ENCODE measurements at places on chromosomes 12 and 14. TPM values are rescaled to one million over a fixed set of nuclear protein-coding genes. Genes with fewer than 3 reads are reported as not detected.

Gene AMN1
- total RNA-seq = 10.2 TPM

Gene BCL11B
- total RNA-seq = 0.59 TPM

Gene HSPA2
- total RNA-seq = 4.1 TPM

Gene CCDC175
- total RNA-seq = not detected

Gene LAG3
- total RNA-seq = 0.34 TPM

Gene TMEM229B
- total RNA-seq = 0.76 TPM

Gene CAPZA3
- total RNA-seq = 0.45 TPM

Gene PLEKHG3
- 53.6 TPM for total RNA-seq

Gene TUNAR
- not detected for total RNA-seq

Gene PCED1B
- total RNA-seq = 2.1 TPM

Gene VSX2
- not detected for total RNA-seq

- DNase-seq = peak; percentile 32
These were observed 19.9 kb downstream of the EIF2B2 start for GRCh38 chr14:75022655-75023054.

DNA sequence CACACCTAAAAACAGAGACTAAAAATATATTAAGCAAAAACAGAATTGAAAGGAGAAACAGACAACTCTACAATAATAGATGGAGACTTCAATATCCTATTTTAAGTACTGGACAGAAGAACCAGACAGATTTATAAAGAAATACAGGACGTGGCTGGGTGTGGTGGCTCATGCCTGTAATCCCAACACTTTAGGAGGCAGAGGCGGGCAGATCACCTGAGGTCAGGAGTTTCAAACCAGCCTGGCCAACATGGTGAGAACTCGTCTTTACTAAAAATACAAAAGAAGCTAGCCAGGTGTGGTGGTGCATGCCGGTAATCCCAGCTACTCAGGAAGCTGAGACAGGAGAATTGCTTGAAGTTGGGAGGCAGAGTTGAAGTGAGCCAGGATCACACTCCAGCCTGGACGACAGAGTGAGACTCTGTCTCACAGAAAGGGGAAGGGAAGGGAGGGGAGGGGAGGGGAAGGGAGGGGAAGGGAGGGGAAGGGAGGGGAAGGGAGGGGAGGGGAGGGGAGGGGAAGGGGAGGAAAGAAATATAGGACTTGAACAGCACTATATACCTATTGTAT, 53.0 kb downstream of the CDK17 start:
- peak; percentile 9 for DNase-seq

DNA sequence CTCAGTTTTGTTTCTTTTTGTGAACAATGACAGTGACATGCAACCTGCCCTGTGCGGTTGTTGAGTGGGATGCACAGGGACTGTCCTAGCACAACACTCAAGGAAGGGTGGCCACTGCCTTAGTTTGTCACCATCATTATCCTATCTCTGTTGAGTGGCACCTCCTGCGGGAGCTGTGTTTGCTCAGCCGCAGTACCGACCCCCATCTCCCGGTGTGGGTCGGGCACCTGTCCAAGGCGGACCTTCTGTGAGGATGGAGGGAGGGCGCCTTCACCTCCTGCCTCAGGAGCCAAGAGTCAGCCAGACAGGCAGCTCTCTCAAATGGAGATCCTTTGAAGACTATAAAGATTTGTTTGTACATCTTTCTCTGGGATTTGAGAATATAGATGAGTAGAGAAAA, 142.1 kb downstream of the TSPAN9 start:
- DNase-seq = no peak

DNA sequence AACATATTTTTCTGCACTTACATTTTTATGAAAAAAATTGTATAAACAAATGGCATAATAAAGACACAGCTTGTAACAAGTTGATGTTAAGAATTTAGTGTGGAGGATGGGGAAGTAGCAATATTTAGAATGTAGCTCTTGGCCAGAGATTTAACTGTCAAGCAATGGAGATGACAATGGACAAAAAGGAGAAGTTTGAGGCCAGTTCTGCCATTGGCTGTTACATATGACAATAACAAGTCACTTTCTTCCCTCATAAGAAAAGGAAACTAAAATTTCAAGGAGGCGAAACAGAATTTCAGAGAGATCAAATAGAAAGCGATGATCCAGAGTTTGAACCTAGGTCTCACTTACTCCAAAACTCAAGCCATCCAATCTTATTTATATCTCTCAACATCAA, 122.8 kb upstream of the CCDC175 start:
- DNase-seq = no peak

- no peak for DNase-seq
These were observed 177.5 kb downstream of the EGLN3 start for GRCh38 chr14:33773205-33774030.

- DNase-seq = no peak
These were observed 439.1 kb downstream of the NPAS3 start for GRCh38 chr14:33377596-33378390.

- DNase-seq = no peak
These were observed 21.8 kb upstream of the EGLN3 start for GRCh38 chr14:33972583-33973081.

GRCh38 chr14:75236467-75236866, 42.2 kb upstream of the FOS start:
- no peak for DNase-seq

DNA sequence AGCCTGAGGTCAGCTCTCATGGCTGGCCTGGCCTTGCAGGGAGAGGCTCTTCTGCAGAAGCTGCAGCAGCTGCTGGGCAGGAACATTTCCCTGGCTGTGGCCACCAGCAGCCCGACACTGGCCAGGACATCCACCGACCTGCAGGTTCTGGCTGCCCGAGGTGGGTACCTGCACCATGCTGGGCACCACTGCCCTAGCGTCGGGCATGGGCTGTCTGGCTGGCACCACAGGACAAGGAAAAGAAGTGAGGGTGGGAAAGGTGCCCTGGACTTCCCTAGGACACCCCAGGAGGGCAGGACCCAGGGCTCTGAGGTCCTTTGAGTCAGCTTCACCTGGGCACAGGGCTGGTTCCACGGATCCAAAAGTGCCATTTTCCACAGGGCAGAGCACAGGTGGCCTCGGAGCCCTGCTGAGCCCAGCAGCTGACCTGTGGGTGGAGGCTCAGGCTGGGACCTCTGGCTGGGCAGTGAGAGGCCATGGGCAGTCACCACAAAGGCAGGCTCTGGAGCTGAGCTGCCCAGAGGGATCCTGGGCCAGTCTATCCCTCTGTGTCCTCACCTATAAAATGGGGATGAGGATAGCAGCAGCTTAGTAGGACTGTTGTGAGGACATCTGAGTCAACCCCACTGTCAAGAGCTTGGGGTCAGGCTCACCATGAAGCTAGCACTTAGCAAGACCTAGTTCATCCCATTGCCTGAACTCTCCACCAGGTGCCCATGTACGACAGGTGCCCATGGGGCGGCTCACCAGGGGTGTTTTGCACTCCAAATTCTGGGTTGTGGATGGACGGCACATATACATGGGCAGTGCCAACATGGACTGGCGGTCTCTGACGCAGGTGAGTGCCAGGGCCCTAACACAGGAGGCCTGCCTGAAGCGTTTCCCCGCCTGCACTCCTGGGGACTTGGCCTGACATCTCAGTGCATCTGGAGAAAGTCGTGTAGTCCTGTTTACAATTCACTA, 4.9 kb downstream of the PLD4 start:
- no peak for DNase-seq

- no peak for DNase-seq
These were observed 176.0 kb downstream of the KIF26A start for GRCh38 chr14:104314251-104314941.

DNA sequence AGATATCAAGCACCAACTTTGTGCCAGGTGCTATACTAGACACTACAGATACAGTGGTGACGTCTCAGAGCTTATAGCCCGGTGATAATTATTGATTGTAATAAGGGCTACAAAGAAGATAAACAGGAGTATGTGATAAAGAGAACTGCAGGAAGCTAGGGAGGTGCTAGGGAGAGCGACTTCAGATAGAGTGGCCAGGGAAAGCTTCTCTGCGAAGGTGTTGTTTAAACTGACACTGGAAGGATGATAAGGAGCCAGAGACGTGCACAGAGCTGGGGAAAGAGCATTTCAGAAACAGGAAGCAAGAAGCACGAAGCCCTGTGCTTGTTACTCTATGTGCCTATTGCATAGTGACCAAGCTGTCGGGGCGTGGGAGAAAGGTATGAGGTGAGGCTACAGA, 48.1 kb upstream of the OTX2 start:
- DNase-seq = no peak

DNA sequence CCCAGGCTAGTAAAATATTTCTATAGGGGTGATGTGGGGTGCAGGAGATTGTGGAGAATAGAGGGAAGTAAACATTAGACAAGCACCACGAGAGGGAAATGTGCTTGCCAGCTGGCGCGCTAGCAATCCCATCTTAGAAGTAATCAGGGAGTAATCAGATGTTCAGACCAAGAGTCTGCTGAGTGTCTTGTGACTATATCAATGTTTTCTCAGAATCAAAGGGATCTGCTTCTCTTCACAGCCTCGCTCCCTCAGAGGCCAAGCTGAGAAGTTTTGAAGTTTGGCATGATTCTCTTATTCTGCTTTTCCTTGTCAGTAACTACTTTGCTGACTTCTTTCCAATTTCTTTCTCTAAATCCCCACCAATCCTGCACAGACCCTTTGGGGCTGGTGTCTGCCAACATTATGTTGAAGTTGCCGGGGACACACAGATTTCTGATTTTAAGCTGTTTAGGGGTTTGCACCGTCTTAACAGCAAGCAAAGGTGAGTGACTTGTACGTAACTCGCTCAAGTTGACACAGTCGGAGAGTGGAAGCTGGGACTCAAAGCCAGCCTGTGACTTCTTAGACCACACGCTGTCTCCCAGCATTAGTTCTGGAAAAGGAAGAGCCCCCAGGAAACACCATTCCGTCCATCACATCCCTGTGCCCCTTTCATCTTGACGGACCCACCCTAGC, 22.0 kb upstream of the TSPAN9 start:
- no peak for DNase-seq

GRCh38 chr14:65632487-65632886, 220.0 kb downstream of the FUT8 start:
- DNase-seq = no peak

GRCh38 chr12:68675101-68675842, 11.5 kb upstream of the NUP107 start:
- no peak for DNase-seq

GRCh38 chr14:33617154-33617553, 333.7 kb downstream of the EGLN3 start:
- DNase-seq = no peak

- no peak for DNase-seq
These were observed 40.0 kb downstream of the FBRSL1 start for GRCh38 chr12:132529906-132530305.

- DNase-seq = no peak
These were observed 391.8 kb upstream of the DCN start for GRCh38 chr12:91574391-91574790.

GRCh38 chr12:68416826-68417225, 84.7 kb upstream of the MDM1 start:
- no peak for DNase-seq

GRCh38 chr14:104447750-104448149, 131.8 kb upstream of the C14orf180 start:
- DNase-seq = no peak

GRCh38 chr12:51373187-51373586, 18.0 kb downstream of the GALNT6 start:
- DNase-seq = no peak

DNA sequence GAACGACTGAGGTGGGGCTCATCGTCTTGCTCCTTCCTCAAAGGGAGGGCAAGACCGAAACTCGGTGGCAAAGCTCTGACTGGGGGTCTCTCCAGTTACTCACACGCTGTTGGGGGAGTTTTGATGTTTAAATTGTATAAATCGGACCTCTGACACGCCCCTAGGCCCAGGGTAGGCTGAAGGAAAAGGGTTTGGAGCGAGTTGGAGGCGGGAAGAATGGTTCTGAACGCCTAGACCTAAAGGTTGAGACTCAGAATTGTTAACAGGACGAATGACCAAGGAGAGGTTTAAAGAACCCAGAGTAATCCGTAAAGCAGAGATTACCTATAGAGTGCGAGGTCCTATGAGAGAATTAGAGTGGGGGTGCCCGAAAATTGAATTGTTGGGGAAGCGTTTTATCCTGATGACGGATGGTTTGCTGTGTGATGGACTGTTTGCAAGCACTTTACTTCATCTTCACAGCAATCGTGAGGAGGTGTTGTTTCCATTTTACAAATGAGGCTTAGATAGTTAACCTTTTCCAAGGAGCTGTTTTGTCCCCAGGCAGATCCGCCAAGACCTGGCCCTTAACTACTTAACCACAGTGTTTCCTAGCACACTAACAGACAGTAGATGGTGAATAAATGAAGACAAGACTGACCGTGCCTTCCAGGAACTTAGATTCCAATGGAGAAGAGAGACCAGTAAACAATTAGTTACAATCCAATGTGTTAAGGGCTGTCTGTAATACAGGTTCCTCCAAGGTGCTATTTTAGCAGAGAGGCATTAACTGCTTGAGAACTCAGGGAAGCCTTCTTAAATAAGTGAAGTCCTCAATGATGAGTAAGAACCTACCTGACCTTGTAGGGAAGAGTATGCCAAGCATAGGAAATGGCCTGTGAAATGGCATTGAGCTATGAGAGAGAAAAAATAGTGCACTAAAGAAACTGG, 929 bp upstream of the UBE2N start:
- DNase-seq = no peak

GRCh38 chr14:80862541-80862940, 79.0 kb downstream of the CEP128 start:
- DNase-seq = no peak

DNA sequence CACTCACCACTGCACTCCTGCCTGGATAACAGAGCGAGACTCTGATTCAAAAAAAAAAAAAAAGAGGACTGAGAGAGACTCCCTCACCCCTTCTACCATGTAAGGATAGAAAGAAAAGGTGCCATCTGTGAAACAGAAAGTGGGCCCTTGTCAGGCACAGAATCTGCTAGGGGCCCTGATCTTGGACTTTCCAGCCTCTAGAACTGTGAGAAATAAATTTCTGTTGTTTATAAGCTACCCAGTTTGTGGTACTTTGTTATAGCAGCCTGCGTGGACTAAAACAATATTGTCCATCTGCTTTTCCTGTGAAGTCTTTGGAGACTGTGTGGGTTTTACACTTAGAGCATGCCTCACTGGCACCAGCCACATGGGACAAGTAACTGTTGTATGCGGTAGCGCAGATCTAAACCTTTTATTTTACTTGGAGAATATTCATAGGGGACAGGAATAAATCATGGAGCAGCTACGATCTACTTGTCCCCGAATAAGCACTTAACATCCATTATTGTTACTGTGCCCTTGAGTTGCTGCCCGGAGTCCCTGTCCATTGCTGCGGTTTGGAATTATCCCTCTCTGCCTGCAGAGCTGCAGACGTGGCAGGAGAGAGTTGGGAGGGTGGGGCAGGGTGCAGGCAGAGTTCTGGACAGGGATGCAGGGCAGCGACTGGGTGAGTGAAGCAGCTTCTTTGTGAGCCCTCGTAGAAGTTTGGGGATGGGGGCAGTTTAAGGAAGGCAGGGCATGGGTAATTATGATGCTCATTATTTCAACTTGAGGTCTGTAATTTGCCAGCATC, 52.4 kb upstream of the STON2 start:
- DNase-seq = no peak

DNA sequence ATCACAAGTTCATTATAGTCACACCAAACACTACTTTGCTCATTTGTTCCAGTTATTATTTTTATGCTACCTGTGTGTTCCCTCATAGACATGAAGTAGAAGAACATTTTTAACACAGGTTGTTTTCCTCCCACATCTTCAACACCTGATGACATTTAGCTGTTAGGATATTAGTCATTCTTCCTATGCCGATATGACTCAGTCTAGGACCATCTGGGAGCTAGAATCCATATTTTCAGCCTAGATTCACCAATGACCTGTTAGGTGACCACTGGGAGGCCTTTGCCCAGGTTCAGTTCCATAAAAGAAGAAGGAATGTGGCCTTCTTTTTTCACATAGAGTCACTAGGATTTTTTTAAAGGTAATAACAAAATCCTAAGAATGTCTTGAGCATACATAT, 222.8 kb downstream of the C12orf42 start:
- no peak for DNase-seq

- DNase-seq = peak; percentile 72
These were observed 102.5 kb downstream of the FGD4 start for GRCh38 chr12:32501835-32502333.
